ENCODE measurements at places on chromosomes 5 and 9. TPM values are rescaled to one million over a fixed set of nuclear protein-coding genes. Genes with fewer than 3 reads are reported as not detected.

The LRRC14B gene
- not detected for total RNA-seq

The ACOT12 gene
- not detected for total RNA-seq

The TLE1 gene
- 17.9 TPM for total RNA-seq

The PLAC8L1 gene
- total RNA-seq, result not detected

The IL3 gene
- not detected for total RNA-seq

The PHF24 gene
- 1.3 TPM for total RNA-seq

The TMEM252 gene
- 0.30 TPM for total RNA-seq

The SLC22A4 gene
- total RNA-seq, result 8.5 TPM

The PCA3 gene
- not detected for total RNA-seq

The F2RL1 gene
- 5.9 TPM for total RNA-seq

The DBH gene
- not detected for total RNA-seq

The C9orf153 gene
- 0.95 TPM for total RNA-seq

The TMEM215 gene
- total RNA-seq, result 0.09 TPM

The AMBP gene
- 1.0 TPM for total RNA-seq

The CNTNAP3B gene
- 11.1 TPM for total RNA-seq

The GRIA1 gene
- total RNA-seq, result 10.3 TPM

The UGT3A1 gene
- total RNA-seq, result not detected

The SLC1A1 gene
- 31.4 TPM for total RNA-seq

The SHOC1 gene
- 0.15 TPM for total RNA-seq

The SLC6A19 gene
- total RNA-seq, result not detected

The LVRN gene
- total RNA-seq, result 1.3 TPM

The C5orf22 gene
- total RNA-seq, result 20.8 TPM

The DMXL1 gene
- total RNA-seq, result 56.4 TPM

The GABRA6 gene
- total RNA-seq, result not detected

The GMCL2 gene
- not detected for total RNA-seq

The EMB gene
- 30.3 TPM for total RNA-seq

The WWC1 gene
- total RNA-seq, result 61.9 TPM

The GGTA1 gene
- total RNA-seq, result 14.0 TPM

The N4BP3 gene
- 7.9 TPM for total RNA-seq

The ROPN1L gene
- total RNA-seq, result 11.5 TPM

The SAXO1 gene
- total RNA-seq, result 0.15 TPM

The DUSP1 gene
- 367 TPM for total RNA-seq

The FGF10 gene
- 7.6 TPM for total RNA-seq

The SLC46A2 gene
- 13.7 TPM for total RNA-seq

The ARHGEF39 gene
- total RNA-seq, result 1.2 TPM

All from lower lobe of right lung (tissue), 2 donors.